Activated gamma-delta T cell treated with anti-CD3 and anti-CD28 coated beads, Interleukin-2, amount 50 U/mL, for 16 hours (primary cell): ENCODE measurements at places on chromosomes 11 and 22.

- no peak for DNase-seq
Observed at GRCh38 chr22:46742576-46743221, 4.6 kb upstream of the CERK start.

- no peak for DNase-seq
Observed at GRCh38 chr11:85698195-85698594, 12.2 kb upstream of the CCDC89 start.

DNA sequence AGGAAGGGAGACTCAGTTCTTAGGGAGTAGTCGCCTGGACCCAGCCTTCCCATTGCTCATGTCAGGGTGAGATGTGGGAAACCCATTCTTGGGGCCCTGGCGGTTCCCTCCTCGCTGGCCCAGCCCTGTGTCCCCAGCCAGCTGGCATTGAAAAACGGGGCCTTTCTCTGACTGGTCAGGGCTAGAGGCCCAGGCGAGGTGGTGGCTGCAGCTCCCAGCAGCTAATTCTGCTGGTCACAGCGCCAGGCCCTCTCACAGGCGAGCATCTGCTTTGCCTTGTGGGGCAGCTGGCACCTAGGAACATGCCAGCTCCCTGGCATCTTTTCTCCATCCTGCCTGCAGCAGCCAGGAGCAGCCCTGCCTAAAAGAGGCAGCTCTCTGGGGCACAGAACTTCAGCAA is 20.1 kb downstream of the TSPAN18 start:
- no peak for DNase-seq

DNA sequence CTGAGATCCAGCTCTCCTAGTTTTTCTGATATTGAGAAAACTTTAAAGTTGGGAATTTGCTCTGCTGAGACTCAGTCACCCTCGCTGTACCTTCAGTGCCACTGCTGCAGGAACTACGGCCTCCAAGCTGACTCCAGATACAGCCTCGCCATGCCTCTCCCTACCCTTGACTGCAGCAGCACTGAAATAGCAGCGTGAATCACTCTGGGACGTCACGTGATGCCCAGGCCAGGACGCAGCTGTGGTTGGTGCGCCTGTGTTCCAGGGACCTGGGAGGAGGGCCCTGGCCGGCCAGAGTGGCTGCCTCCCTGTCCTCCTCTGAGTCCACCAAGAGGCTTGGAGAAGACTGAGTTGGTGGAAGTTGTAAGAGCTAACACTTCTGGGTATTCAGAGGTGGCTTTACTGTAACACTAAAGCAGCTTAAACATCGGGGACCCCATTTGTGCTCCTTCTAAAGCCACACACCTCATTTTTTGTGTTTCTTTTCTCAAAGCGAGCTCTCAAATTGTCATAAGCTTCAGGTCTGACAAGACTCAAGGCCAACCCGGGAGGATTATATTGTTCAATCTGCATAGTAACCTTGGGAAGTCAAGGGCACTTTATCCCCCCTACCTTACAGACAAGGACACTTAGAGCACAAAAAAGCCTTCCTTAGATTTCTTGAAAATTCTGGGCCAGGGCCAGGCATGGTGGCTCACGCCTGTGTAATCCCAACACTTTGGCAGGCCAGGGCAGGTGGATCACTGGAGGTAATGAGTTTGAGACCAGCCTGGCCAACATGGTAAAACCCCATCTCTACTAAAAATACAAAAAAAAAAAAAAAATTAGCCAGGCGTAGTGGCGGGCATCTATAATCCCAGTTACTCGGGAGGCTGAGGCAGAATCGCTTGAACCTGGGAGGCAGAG is 4.2 kb upstream of the STIP1 start:
- DNase-seq, result no peak

GRCh38 chr11:86551288-86552092 is 120.9 kb downstream of the ME3 start:
- DNase-seq, result no peak

DNA sequence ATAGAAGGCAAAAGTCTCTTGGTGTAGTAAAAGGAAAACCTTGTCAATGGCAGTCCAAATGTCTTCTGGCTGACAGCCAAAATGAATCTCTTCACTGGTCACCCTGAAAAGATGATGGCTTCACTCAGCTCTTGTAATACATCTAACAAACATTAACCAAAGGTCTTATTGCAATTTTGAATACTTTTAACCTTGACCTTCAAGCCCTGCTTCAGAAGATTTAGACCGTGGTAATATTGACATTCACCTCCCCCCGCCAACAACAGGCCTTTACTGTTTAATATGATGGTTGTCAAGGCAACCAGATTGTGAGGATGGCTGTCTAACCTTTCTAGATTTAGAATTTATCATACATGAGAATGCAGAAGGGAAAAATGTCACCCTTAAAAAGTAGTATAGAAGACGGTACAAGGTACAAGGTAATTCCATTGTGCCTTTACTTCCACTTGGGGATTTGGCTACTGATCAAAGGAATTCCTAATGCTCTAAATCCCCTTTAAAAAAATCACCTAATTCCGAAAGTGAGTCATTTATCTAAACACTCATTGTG is 342.3 kb downstream of the LARGE1 start:
- DNase-seq, result no peak

DNA sequence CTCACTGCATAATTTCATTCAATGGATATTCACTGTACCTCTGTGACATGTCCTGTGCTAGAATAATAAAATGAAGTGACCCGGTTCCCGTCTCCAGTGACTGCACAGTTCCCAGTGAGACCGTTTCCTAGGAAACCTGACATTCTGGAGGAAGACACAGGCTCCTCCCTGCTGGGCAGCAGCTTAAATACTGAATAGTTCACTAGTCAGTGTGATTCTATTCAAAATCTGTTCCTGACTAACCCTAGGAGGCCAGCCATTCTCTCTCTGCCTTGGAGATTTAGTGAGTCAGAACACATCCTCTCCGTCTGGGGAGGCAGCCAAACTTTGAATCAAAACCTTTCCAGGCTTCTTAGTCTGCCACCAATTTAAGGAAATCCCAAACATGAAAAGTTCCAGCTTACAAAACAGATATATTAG is 11.3 kb downstream of the TRIM66 start:
- DNase-seq, result no peak

GRCh38 chr11:1553808-1554594 is 18.1 kb downstream of the DUSP8 start:
- no peak for DNase-seq

DNA sequence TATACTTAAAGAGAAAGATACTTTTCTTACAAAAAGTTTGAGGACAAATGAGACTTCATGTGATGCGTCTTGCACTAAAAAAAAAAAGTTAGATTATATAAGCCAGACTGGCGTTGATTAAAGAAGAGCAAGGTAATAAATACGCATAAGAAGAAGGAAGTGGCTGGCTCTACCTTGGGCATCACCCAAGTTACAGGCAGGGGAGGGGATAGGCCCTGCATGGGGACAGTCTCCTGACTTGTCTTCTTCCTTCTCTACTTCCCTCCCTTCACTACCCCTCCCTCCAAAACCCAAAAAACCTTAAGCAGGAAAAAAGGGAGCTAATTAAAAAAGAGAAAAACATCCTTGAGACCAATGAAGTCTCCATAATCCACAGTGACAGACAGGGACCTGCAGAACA is 22.3 kb upstream of the TMA7B start:
- DNase-seq, result no peak

GRCh38 chr11:79363256-79363655 is 77.6 kb downstream of the TENM4 start:
- no peak for DNase-seq

DNA sequence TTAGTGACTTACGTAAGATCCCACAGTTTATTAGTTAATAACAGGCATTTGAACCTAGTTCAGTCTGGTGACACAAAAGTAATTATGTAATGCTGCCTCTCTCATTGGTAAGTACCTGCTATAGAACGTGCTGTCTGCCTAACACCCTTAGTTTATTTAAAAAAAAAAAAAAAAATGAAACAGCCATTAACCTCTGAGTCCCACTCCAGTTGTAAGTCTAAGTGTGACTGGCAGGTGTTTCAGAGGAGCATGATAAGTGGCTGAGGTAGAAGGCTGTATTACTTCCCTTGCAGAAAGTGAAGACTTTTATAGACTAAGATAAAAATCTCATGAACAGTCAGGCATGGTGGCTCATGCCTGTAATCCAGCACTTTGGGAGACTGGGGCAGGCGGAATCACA is 140.5 kb downstream of the TRIM44 start:
- no peak for DNase-seq

- no peak for DNase-seq
Observed at GRCh38 chr11:36311926-36312595, 16.0 kb downstream of the PRR5L start.

GRCh38 chr11:16924826-16925560 is 89.2 kb downstream of the PLEKHA7 start:
- DNase-seq, result no peak

GRCh38 chr11:120749395-120749794 is 237.8 kb downstream of the GRIK4 start:
- DNase-seq, result no peak

DNA sequence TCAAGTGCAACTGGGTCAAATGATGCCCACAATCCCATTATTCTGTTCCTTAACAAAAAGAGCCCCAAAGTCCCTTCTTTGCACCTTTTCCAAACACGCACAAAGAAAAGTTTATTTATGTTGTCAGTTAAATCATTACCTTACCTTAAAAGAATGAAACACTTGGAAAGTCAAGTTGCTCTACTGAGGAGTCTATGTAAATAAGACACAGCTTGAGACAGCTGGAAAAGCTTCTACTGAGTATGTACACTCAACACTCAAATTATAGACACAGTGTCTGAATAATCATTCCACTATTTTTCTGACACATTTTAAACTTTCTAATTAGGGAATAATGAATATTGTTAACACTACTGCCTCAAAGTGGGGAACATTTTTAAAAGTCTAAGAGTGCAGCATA is 21.6 kb upstream of the PHLDA2 start:
- DNase-seq, result no peak

GRCh38 chr22:39296981-39297489 is 22.4 kb downstream of the RPL3 start:
- no peak for DNase-seq

- no peak for DNase-seq
Observed at GRCh38 chr22:29737251-29738117, 17.7 kb downstream of the CABP7 start.

GRCh38 chr11:8566613-8567210 is 27.3 kb downstream of the STK33 start:
- no peak for DNase-seq

- DNase-seq, result no peak
Observed at GRCh38 chr11:124611064-124611463, at the start of gene PANX3. TSS of gene PANX3 (plus strand) at chr11:124611428. CDS start at chr11:124611557, 129 bp downstream.

- no peak for DNase-seq
Observed at GRCh38 chr11:501683-502287, 5.3 kb downstream of the RNH1 start.

DNA sequence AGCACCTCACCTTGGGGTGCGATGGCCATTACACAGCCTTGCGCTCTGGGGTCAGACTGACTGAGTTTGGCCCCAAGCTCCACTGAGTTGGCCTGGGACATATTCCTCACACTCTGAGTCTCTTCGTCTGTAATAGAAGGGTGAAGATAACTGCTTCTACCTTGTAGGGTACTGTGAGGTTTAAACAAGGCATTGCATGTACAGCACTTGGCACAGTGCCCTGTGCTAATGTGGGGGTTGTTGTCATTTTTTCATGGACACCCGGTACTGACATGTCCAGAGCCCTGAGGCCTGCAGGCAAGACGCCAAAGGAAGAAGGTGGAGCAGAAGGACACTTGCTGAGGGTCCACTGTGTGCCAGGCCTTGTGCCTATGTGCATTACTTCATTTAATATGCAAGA is 50.7 kb downstream of the OTOG start:
- DNase-seq, result no peak

DNA sequence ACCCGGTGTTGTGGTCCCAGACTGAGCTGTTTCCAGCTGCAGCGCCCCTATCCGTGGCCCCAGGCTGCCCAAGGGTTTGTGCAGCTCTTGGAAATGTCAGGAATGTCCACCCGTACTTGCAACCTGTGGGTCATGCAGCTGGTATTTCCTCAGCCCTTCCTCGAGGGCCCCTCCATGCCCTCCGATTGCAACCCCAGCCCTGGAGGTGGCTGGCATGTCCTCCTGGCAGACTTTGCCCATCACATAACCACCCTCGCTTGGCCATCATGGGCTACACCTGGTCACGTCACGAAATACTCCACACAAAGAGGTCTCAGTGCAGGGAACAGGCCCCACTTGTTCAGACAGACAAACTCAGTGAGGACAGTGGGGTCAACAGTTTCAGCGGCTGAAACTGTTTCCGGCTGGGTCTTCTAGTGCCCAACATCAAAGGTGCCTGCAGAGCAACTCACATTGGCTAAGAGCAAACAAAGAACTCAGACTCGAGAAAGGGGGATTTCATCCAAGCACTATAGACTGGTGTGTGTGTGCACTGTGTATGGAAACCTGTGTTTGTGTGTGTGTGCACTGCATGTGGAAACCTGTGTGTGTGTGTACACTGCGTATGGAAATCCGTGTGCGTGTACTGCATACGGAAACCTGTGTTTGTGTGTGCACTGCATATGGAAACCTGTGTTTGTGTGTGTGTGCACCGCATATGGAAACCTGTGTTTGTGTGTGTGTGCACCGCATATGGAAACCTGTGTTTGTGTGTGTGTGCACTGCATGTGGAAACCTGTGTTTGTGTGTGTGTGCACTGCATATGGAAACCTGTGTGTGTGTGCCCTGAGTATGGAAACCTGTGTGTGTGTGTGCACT is 72.8 kb upstream of the CCND1 start:
- no peak for DNase-seq

DNA sequence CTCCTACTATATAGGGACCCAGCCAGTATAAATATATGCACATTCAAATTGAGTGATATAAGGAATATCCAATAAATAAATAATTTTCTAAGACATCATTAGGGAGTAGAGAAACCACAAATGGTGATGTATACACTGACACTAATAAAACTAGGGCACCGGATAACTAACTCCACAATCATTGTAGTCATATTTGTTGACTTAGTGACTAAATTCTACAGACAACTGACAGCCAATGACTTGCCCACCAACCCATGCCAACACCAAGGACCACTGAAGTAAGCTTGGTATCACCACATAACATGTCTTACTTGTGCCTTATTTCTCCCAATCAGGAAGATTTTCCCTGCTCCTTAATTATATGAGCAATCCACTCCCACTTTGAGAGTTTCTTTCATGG is 139.6 kb upstream of the TRPC6 start:
- DNase-seq, result no peak

DNA sequence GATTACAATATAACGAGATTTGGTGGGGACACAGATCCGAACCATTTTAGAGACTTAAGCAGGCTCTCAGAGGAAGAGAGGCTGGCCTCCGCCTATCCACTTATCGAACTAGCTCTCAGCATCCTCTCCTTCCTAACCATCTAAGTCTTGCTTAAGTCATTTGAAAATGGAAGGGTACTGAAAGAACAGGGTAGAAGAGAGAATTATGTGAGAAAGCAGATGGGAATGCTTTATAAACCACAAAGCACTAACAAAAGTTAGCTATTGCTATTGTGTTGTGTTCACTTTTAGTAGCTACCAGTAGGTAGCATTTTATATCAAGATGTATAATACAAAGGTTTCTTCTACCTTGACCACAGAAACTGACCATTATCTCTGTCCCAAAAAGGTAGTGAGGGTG is 153.4 kb upstream of the CADM1 start:
- no peak for DNase-seq

- DNase-seq, result no peak
Observed at GRCh38 chr22:31639436-31640039, 22.5 kb downstream of the PISD start.

GRCh38 chr11:29318134-29318845 is 698.5 kb downstream of the KCNA4 start:
- no peak for DNase-seq
